Hypothalamus (tissue), 51 donors: ENCODE measurements at places on chromosomes 16 and 17.
A peak's percentile ranks its signal among the peaks of the same experiment; 100 is the strongest.

GRCh38 chr16:56871172-56871593, 6.2 kb downstream of the SLC12A3 start:
- no peak for DNase-seq

DNA sequence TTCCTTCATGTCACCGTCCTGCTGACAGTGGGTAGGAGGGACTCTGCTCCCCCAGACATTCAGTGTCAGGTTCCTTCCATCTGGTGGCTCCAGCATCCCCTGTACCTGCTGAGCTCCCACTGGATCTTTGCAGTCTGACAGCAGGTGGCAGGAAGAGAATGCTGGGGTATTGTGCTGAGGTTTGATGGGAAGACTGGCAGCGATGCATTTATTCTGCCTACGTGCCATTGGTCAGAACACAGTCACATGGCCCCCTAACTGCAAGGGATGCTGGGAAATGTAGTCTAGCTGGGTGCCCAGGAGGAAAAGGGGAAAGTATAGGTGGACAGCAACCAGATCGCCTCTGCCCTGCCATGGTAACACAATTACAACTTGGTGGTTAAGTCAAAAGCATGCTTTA, 44.4 kb downstream of the IRX3 start:
- no peak for DNase-seq

DNA sequence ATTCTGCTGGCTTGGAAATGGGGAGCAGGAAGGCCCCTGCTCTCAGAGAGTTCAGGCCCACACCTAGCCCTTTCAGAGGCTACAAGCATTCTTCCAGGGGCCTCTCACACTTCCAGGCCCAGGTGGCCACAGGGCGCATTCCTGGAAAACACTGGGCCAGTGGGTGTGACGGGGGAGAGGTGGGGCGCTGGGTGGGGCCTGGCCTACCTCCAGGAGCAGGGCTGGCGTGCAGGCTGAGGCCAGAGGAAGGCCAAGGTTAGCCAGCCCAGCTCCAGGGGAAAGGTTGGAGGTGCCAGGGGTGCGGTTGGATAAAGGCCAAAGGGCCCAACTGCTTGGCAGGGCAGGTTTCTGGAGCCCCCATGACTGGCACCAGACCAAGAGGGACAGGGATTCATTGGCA, 198.2 kb downstream of the MAF start:
- DNase-seq, result no peak

GRCh38 chr16:7342598-7342997, 10.0 kb downstream of the RBFOX1 start:
- DNase-seq, result no peak

- peak; percentile 47 for DNase-seq
These were observed 11.3 kb downstream of the MCRIP1 start for GRCh38 chr17:81821603-81822311.

DNA sequence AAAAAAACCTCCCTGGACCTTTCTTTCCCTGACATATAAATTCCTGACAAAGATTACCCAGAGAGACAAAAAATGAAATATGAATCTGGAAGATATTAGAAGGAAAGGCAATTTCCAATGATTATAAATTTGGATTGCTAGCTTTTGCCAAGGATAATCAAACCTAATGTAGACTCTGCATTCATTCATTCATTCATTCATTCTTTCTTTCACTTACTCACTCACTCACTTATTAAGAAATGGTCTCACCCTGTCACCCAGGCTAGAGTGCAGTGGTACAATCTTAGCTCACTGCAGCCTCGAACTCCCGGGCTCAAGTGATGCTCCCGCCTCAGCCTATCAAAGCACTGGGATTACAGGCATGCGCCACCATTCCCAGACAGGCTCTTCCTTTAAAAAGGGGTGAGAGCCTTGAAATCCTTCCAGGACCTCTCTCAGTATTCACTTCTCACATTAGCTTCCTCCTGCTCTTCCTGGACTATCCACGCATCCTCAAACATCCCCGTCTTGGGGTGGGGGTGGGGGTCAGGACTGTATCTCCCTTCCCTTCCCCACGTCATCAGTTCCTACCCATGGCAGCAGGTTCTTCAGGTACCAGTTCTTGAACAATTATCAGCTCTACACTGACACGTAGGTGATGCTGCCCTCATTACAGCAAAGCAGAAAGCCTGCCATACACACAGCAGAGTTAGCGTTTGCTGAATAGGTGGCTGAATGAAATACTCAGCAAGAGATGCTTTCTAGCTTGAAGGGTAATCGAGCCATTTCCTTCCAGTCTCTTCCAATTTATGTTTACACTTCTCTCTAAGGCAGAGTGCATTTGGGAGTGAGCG, 19.8 kb downstream of the PRPSAP1 start:
- DNase-seq, result no peak

GRCh38 chr16:83356986-83357385, 450.8 kb upstream of the HSBP1 start:
- DNase-seq, result no peak

- DNase-seq, result no peak
These were observed 303.4 kb downstream of the WWOX start for GRCh38 chr16:78402833-78403232.

DNA sequence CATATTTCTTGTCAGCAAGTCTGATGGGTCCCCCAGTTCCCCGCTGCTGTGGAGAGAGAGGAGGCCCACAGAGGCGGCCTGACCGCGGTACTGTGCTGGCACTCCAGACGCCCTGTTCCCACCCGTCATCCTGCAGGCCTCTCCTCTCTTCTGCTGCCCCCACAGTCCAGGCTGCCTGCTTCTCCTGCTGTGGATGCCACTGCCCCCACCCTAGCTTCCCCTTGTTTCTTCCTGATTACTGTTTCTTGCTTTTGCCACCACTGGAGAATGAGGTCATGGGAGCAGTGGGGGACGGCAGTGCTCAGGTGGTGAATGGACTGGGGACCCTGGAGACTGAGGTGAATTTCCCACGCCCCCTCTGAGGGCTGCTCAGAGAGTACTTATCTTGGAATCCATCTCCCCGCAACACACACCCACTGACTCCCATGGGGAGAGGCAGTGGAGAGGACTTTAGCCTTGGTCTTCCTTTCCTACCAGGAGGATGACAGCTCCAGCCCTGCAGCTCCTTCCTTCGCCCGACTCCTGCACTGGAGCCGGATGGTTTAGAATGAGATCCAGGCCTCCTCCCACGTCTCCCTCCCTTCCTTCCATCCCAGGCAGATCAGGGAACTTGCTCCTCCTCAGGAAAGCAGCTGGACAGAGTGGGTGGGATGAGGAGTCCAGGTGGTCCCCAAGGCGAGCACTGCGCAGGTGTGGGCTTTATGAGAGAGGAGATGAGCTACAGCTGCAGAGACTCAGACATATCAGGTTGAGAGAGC, 60.4 kb downstream of the PLXDC1 start:
- no peak for DNase-seq

GRCh38 chr16:87653234-87653633, 50.9 kb downstream of the JPH3 start:
- DNase-seq, result no peak

DNA sequence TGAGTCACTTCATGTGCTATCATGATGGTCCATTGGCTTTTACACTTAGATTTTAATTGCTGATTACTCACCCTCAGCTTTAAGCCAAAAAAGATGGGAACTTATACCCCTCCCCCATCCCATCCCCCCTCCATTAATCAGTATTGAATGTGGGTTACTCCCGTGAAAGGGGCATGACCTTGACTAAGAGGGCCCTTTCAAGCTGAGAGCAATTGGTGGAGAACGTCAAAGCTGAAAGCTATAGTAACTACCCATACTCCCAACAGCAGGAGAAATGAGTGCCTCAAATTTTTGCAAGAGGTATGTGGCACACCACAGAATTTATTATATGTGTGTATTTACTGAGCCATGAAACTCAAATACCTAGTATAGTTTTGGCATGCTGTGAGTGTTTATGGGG, 99.7 kb upstream of the CDH8 start:
- no peak for DNase-seq

DNA sequence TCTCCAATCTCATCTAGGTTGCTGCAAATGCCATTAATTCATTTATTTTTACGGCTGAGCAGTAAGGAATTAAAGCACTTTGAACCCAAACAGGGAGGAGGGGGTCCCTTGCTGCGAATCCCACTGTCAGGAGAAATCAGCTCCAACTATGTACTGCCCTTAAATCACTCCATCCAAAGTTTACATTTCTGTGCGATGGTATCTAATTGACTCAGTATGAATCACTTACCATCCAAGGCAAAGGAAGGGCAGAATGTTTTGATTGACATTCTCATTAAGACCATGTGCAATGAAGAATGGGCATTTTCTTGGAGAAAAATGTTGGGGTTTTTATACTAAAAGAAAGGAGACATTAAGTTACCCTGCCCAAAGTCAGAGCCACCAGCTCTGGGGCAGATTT, 47.7 kb upstream of the XYLT1 start:
- no peak for DNase-seq

DNA sequence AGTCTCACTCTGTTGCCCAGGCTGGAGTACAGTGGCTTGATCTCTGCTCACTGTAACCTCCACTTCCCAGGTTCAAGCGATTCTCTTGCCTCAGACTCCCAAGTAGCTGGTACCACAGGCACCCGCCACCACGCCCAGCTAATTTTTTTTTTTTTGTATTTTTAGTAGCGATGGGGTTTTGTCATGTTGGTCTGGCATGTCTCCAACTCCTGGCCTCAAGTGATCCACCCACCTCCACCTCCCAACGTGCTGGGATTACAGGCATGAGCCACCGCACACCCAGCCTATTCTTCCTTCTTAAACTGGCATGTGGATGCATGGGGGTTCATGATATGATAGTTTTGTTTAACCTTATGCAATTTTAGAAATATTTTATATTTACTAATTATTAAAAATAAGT, 39.4 kb upstream of the VWA3A start:
- no peak for DNase-seq

DNA sequence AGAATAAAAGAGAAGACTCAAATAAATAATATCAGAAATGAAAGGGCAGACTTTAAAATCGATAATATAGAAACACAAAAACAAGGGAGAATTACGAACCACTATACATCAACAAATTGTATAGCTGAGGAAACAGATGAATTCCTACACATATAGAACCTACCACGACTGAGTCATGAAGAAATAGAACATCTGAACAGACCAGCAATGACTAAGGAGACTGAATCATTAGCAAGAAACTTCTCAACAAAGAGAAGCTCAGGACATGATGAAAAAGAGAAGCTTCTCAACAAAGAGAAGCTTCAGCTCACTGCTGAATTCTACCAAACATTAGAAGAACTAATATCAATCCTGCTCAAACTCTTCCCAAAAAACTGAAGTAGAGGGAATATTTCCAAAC, 255.9 kb downstream of the CEP112 start:
- DNase-seq, result no peak

DNA sequence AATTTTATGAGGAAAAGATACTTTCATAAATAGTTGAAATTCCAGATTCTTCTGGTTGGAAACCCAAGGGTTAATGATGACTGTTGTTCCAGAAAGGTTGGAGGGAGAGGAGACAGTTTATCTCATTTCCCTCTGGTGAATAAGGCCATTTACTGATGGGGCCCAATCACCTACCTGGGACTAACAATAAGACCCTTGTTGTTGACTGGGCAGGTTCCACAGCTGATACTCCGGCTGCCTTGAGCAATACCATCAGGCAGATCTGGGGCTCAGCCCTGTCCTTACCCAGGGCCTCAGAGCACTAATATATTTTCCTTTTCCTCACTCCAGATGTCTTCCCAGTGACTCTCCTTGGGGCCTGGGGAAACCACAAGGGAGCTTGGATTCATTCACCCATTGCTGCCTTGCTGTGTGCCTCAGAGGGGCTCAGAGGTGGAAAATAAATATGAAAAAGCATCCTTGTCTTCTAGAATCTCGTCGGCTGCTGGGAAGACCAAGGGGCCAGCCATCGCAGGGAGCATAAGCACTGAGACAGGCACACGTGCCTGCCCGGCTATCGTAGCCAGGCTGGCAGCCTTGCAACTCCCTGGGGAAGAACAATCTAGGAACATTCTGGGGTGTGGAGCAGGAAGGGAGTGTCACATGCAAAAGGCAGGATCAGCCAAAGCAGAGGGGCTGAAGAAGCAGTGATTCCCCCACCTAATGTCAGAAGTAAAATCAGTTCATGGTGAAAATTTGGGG, 54.4 kb downstream of the MPRIP start:
- no peak for DNase-seq

GRCh38 chr16:74607310-74607961, 522 bp upstream of the GLG1 start:
- DNase-seq, result no peak

DNA sequence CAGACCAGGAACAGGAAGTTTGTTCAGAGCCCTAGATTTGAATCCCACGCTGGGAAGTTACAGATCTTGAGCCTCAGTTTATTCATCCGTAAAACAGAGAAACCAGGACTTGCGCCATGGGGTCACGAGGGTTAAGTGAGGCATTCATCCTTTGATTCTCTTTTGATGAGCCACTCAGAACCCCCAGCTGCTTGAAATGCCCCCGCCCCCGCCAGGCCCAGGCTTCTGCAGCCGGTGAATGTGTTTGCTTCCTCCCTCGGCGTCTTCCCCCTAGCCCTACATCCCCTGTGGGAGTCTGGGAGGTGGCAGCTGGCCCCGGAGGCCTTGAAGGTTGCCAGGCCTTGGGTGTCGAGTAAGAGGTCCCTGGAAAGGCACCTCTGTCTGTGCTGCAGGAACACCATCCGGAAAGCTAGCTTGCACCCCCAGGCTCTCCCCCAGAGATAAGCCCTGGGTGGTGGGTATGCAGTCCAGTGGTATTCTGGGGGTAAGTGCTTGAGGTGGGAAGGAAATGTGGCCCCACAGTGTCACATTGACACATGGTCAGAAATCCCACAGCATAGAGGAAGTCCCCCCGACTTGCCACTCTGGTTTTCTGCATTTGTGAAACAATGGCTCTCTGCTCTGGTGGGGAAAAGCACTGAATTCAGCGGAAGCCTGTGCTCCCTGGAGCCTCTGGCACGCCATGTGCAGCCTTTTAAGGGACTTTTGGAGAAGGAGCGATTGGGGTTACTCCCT, 14.9 kb downstream of the IRF8 start:
- no peak for DNase-seq

DNA sequence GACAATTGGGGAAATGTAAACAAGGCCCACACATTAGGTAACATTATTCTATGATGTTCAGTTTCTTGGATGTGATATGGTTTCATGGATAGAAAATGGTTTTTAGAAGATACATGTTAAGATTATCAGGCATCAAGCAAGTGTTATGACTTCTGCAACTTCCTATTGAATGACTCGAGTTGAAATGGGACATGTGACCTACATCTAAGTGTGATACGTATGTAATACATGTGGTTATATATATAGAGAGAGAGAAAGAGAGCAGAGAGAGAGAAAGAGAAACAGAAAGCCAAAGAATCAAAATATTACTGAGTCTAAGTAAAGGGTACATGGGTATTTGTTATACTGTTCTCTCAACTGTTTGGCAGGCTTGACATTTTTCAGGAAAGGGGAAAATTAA, 1.7 kb downstream of the TMEM170A start:
- no peak for DNase-seq
